ENCODE measurements at places on chromosomes 13 and 19.

- DNase-seq, result no peak
These were observed 1.1 kb upstream of the PSMC4 start for GRCh38 chr19:39969681-39970424.

GRCh38 chr13:50222569-50223332, 207.5 kb downstream of the KCNRG start:
- DNase-seq, result no peak

GRCh38 chr13:104837756-104838155, 1697.7 kb downstream of the EFNB2 start:
- DNase-seq, result no peak

GRCh38 chr13:30212256-30212655, 95.1 kb downstream of the KATNAL1 start:
- DNase-seq, result no peak

- no peak for DNase-seq
These were observed 18.1 kb upstream of the SLC7A9 start for GRCh38 chr19:32887572-32888215.

GRCh38 chr13:111595791-111596190, 275.3 kb downstream of the TEX29 start:
- no peak for DNase-seq

DNA sequence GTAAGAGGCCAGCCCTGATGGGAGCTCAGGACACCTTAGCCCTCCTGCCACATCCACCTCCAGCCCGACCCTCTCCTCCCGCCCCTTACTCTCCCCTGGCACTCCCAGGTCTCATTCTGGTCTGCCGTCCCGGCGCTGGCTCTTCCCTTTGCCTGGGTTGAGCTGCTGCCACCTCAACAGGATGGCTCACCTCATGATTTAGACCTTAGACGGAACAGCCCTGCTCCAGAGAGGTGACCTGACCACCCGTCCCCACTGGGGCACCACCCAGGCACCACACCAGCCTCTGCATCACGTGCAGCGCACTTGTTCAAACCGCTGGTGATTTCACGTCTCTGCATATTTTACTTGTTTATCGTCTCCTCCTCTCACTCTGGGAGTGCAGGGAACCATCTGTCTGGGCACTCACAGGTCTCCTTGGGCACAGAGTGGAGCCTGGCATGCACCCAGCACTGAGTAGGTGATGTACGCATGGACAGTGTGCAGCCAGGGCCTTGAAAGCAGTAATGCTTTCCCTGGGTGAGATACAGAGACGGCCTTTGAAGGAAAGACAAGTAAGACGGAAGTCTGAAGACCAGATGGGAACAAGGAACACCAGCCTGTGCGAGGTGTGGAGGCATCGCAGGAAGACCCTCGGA, 183.1 kb downstream of the KATNAL1 start:
- no peak for DNase-seq

GRCh38 chr19:50476224-50476906, at the start of the genes EMC10 and GARIN5A:
TSS of gene EMC10 (plus strand) at chr19:50476507. CDS start at chr19:50476545, 38 bp downstream.
TSS of gene GARIN5A (minus strand) at chr19:50476848. CDS start at chr19:50476388, 460 bp downstream.
- DNase-seq, result peak; percentile 91

- DNase-seq, result no peak
These were observed 18.3 kb upstream of the ANGPTL8 start for GRCh38 chr19:11221082-11221598.

DNA sequence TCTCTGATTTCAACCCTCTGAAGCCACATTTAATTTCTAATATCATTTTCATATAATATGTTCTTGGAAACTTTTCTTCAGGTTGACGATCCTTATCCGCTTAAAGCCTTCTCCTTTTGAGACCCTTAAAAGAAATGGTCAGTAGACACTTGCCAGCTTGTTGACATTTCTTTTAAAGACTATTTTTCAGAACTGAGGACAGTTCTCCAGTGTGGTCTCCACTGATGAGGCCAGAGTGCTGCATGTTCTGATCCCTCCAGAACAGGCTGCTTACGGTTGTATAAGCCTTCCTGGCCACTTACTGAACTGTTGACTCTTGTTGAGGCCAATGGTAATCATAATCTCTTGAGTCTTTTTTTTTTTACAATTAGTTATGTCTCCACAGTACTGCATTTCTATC, 477.3 kb downstream of the FGF9 start:
- no peak for DNase-seq

DNA sequence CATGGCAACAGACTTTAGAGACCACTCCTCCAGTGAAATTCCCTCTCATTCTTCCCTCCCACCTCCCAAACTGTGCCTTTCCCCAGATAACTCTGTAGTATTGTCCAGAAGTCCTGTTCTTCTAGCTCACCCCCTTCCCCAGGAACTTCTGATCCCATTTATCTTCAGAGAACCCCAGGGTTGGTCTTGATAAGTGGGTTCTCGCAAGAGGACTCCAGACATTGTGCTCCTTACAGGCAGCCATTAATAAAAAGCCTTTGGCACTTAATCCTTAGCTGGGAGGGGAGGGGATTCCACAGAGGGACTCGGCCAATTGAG, 1.9 kb downstream of the LTBP4 start:
- DNase-seq, result no peak

DNA sequence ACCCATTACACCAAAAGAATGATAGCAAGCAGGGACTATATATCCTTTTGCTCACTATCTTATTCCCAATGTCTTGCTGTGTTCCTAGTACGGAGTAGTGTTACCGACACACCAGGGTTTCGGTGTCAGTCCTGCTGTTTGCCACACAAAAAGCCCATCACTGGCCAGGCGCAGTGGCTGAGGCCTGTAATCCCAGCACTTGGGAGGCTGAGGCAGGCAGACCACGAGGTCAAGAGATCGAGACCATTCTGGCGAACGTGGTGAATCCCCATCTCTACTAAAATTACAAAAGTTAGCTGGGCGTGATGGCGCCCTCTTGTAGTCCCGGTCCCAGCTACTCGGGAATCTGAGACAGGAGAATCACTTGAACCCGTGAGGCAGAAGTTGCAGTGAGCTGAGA, 1467.3 kb upstream of the MIR17HG start:
- DNase-seq, result no peak

- DNase-seq, result no peak
These were observed 279.3 kb downstream of the DCLK1 start for GRCh38 chr13:35851881-35852280.

DNA sequence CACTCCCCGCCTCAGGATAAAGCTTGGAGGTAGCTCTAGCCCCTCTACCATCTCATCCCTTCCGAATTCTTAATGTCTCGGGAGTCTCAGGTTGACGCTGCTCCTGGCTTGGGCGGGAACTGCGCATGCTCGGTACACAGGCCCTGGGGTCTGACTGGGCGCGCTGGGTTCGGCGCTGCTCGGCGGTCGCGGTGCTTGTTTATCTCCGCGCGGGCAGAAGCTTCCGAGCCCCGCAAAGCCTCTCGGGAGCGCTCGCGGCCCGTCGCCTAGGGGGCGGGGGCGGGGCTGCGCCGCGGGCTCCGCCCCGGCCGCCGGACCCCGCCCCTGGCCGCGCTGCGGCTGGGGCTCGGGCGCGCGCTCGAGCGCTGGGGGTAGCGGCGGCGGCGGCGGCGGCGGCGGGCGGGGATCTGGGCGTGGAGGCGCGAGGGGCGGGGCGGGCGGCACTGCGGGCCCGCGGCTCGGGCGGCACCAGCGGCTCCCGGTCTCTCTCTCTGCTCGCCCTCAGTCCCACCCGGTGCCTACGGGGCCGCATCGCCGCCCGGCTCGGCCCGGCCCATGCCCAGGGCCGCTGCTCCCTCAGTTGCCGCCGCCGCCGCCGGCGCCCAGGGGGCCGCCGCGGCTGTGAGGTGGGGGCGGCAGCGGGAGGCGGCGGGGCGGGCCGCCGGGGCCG, at the start of gene RAP2A:
Gene RAP2A (plus strand): TSS at position 443 of the 670 bp plus-strand sequence. CDS start 302 bp downstream, outside the sequence.
- DNase-seq, result peak; percentile 83

DNA sequence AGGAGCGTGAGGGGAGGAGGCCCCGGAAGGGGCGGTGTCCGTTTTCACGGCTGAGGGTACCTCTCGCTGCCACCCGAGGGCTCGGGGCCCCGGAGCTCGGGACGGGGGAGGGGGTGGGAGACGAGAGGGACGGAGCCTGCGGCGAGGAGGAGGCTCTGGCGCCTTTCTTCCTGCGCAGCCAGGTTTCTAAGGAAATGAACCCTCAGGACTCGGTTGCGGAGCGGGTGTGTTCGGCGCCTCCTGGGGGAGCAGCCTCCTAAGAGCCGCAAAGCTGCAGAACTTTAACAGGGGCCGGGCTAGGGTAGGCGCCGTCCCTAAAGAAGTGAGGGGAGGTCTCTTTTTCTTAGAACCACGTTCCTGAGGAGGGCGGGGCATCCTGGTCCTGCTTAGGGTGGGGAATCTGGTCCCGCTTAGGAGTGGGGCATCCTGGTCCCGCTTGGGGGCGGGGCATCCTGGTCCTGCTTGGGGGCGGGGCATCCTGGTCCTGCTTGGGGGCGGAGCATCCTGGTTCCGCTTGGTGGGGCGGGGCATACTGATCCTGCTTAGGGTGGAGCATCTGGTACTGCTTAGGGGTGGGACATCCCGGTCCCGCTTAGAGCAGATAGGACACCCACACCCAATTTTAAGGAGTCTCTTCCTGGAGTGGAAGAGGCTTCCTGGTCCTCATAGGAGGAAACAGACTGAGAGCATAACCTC, 6.2 kb downstream of the SYT5 start:
- peak; percentile 55 for DNase-seq
